ENCODE measurements at places on chromosomes 1 and 21.

GRCh38 chr1:225602590-225603206 is 50.2 kb downstream of the ENAH start:
- DNase-seq: no peak

GRCh38 chr1:90174246-90174645 is 179.3 kb downstream of the ZNF326 start:
- no peak for DNase-seq

DNA sequence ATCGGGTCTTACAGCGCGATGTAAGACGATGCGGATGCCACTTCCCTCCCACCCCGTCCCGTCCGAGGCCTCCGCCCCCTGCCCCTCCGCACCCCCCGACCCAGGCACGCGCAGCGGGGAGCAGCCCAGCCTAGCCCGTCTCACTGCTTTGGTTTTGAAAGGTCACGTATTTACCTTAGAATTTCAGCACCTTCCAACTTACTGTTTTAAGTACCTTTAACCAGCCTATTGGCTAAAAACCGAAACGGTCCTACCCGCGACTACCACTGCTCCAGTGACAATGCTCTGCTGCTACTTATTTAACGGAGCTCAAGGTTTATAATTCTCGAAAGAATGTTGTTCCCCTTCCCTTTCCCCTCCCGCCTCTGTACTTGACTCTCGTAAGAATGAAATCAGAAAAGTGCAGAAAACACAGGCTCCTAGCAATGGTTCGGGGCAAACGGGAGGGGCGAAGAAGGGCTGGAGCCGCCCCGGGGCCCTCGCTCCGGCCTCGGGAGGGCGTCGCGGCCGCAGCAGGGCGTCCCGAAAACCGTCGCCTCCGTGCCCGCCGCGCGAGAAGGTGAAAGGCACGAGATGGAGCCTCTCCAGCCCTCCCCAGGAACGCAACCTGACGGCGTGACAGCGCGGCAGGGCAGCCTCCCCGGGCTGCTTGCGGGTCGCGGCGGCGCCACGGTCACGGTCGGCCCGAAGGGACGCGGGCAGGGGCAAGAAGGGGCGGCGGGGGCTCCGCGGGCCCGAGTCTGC is 667 bp downstream of the TMEM50B start:
- DNase-seq: peak; percentile 81

DNA sequence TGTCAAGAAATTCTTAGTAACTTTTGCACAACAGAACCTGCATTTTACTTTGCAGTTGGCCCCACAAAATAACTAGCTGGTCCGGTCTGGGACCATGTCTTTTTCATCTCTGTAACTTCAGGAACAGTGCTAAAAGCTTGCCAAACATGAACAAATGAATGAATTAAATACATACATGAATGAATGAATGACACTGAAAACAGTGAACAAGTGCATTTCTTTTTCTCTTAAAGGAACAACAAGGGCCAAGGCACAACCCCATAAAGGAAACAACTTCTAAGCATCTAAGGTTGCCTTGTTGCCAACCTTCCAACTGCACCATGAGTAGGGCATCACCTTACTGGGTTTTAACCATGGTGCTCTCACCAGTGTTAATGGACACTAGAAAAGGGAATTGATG is 534.4 kb upstream of the PKN2 start:
- no peak for DNase-seq

DNA sequence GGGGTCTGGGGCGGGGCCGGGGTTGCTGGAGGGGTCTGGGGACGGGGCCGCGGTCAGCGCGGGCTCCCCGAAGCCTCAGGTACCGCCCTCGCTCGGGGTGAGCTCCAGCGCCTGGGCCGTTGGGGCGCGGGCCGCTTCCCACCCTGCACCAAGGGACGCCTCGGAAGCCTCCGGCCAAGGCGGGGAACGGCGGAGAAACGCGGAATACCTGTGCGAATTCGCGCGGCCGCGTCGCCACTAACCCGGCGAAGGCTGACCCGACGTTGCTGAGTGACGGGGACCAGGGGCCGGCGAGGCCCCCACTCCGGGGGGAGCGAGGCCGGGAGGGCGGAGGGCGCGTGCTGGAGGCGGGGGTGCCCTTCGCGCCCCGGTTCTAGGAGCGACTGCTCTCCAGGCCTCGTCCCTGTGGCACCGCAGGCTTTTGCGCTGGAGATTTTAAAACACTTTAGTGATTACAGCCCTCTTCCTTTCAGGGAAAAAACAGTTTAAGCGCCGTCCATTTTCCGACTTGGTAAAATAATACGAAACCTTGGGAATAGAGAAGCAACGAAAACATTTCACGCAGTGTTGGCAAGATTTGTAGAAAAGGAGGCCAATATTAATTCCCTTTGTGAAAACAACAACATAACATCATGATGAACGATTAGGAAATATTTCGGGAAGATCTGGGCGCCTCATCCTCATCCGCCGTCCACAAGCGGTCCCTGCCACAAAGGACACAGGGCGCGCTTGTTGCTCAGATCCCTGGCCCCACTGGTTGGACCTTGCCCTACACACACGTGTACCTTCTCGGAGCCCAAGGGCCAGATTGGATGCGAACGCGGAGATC is 971 bp upstream of the GNG4 start:
- DNase-seq: peak; percentile 45

- peak; percentile 6 for DNase-seq
Measured at GRCh38 chr1:38500352-38500751, 359.2 kb downstream of the RRAGC start.

DNA sequence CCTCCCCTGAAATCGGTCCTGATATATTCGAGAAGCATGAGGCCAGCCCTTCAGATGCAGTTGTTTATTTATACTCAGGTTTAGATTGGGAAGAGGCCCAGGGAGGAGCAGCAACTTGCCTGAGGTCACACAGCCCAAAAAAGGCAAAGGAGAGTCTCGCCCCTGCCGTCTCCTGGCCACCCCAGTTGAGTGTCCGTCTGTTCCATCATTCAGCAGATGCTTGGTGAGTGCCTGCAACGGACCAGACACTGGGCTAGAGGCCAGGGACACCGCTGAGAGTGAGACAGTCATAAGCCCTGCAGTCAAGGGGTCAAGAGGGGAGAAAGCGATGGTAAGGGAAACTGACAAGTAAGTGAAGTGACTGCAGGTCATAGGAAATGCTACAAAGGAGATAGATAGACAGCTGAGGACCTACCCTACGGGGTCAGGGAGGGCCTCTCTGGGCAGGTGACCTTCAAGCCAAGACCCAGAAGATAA is 15.4 kb upstream of the SELENON start:
- DNase-seq: no peak

DNA sequence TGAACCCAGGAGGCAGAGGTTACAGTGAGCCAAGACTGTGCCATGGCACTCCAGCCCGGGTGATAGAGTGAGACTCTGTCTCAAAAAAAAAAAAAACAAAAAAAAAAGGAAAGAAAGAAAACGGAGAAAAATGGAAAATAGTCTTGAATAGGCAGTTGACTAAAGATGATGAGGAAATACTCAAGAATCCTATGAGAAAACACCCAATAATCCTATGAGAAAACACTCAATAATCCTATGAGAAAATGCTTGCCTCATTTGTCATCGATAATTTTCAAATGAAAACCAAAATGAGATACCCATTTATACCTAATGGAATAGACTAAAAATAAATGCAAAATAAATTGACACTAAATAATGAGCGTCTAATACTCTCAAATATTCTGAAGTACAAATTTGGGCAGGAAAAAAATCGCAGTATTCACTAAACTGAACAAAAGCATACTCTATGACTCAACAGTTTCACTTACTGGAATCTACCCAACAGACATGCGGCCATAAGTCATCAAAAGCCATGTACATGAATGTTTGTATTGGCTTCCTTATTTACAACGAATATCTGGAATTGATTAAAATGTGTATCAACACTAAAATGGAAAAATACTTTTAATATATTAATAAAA is 733.9 kb upstream of the CHRM3 start:
- no peak for DNase-seq

Data from suppressor macrophage treated with lipopolysaccharide for 1 hour (primary cell).